ENCODE measurements at places on chromosomes 16 and 17. TPM values are rescaled to one million over a fixed set of nuclear protein-coding genes. Genes with fewer than 3 reads are reported as not detected.
A peak's percentile ranks its signal among the peaks of the same experiment; 100 is the strongest.

DNA sequence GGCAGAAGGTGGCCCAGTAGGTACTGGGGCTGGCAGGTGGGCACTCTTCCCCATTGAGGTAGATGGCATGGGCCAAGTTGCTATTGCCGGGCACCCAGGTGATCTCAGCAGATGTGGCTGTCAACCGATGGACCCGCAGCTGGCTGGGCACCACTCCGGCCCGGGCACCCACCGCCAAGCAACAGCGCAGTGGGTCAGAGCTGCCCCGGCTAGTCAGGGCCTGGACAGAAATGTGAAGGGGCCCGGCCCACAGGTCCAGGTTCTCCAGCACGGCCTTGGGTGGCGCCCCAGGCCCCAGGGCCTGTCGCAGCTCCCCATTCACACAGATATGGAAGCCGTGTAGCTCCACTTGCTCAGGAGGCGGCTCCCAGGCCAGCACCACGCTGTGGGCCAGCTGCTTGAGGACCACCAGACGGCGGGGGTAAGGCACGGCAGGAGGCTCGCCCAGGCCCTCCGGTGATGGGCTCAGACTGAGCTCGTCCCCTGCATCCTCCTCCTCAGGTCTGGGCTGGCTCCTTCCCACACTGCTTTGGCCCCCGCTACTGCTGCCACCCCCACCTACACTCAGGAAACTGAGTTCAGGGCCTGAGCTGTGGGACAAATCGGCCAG lies 16.5 kb downstream of the TSPOAP1 start:
- no peak for DNase-seq

DNA sequence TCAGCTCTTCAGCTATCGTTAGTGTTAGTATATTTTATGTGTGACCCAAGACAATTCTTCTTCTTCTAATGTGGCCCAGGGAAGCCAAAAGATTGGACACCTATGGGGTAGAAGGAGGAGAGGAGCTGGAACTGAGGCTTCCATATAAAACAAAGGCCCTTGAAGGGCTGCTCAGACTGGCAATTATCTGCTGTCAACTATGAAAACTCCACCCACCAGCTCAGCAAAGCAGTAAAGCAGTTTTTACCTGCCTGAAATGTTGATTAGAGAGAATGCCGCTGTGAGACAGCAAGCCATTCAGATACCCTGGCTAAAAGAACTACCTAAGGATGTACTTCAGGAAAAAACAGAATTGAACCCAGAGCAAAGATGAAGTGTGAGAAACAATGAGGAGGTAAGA lies 45.9 kb upstream of the GNAO1 start:
- DNase-seq, result no peak

DNA sequence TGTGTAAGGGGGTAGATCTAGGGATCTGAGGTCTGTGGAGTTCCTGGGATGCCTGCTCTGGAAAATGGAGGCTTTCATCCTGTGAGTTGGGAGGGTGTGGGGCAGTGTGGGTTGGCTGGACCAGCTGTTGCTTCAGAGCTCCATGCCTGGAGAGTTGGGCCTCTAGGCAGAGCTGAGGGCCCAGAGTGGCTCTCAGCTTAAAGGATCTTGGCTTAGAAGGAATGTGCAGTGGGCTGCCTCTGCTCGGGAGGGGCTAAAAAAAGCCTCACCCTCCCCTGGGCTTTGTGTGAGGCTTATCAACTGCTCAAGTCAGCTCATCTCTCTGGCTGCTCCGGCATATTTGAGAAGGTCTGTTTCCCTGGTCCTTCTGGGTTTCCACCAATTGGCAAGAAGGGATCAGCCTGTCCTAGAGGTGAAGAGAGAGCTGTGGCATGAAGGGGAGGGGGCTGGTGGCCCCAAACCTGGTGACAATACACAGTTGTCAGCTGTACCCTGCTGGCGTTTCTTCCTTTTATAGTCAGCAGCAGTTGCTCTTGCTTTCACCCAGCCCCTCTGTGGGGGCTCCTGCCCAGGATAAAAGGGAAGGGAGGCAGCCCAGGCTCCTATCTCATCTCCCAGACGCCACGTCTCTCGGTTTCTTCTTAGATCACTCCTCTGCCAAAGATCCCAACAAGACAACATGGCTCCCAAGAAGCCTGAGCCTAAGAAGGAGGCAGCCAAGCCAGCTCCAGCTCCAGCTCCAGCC lies at the start of gene MYL4:
TSS of gene MYL4 (plus strand) at position 605 of the 745 bp plus-strand sequence. CDS start at position 680, 75 bp downstream.
- DNase-seq, result no peak

DNA sequence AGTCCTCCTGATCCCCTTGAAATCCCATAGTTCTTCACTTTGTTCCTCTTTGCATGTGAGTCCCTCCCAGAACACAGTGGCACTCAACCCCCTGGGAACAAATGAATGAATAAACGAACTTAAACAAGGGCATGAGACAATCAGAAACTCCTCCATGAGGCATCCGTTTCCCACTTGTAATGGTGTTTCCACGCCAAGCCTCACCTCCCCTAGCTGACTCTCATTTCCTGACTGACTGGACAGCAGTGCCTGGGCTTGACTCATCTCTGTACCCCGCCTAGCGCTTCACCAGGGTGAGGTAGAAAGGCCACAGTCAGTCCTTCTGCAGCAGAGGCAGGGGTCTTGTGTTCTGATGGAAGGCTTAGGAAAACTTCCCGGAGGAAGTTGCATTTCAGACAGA lies 14.2 kb downstream of the KIF1C start:
- DNase-seq, result peak; percentile 47

- no peak for DNase-seq
Measured at GRCh38 chr17:29789196-29790170, 140.5 kb downstream of the SSH2 start.

- no peak for DNase-seq
Measured at GRCh38 chr17:80312621-80313135, 52.0 kb downstream of the RNF213 start.

GRCh38 chr16:56709443-56710040 lies 20.4 kb upstream of the NUP93 start:
- no peak for DNase-seq

- no peak for DNase-seq
Measured at GRCh38 chr17:81455387-81455786, 57.2 kb downstream of the ACTG1 start.

GRCh38 chr17:28460901-28461300 lies 12.5 kb upstream of the SLC13A2 start:
- DNase-seq, result no peak

GRCh38 chr17:35948092-35948491 lies 4.6 kb upstream of the LYZL6 start:
- no peak for DNase-seq

- DNase-seq, result no peak
Measured at GRCh38 chr17:78960928-78961327, 18.8 kb downstream of the LGALS3BP start.

TIMP2 gene
- 115 TPM for polyA plus RNA-seq

C16orf89 gene
- not detected for polyA plus RNA-seq

PPP4C gene
- 378 TPM for polyA plus RNA-seq

GDPD1 gene
- polyA plus RNA-seq, result 2.5 TPM

NPIPB6 gene
- not detected for polyA plus RNA-seq

DERL2 gene
- 84.7 TPM for polyA plus RNA-seq

Data from endothelial cell of umbilical vein (primary cell).